ENCODE measurements at places on chromosomes 13 and 19.

GRCh38 chr19:35353635-35354034 lies 4.6 kb upstream of the FFAR3 start:
- no peak for DNase-seq

- peak; percentile 48 for DNase-seq
Measured at GRCh38 chr13:80276371-80277289, 64.3 kb downstream of the SPRY2 start.

DNA sequence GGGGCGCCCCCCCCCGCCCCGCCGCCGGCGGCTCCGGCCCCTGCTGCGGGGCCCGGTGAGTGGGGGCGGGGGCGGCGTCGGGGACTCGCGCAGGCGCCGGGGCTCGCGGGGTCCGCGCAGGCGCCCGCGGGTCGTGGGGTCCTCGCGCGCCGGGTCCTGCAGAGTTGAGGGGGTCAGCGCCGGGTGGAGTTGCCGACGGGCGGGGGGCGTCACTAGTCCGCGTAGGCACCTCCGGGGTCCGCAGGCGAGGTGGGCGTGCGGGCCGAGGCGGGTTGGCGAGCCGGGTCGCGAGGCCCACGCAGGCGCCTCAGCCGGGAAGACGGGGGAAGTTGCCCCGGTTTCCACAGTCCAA lies 365 bp downstream of the PPP6R1 start:
- peak; percentile 22 for DNase-seq

GRCh38 chr19:49340069-49340864 lies 5.1 kb downstream of the CD37 start:
- no peak for DNase-seq

- DNase-seq = no peak
Measured at GRCh38 chr19:3099347-3100145, 5.4 kb downstream of the GNA11 start.

DNA sequence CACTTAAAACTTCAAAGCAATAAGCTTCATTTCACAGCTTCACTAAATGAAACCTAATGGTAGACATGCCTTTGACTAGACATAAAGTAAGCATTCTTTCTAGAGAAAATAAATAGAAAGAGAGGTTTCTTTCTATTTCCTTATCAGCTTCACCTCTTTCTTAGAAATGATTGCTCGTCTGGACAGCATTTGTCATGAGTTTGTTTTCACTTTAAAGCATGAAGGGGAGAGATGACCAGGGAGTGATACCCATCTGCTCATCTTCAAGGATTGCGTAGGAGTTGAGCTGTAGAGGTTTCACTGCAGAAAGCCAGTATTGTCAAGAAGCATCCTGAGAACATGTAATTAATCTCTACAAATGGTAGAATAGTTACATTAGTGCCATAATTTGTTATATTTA lies 61.3 kb downstream of the COL4A2 start:
- DNase-seq = no peak

DNA sequence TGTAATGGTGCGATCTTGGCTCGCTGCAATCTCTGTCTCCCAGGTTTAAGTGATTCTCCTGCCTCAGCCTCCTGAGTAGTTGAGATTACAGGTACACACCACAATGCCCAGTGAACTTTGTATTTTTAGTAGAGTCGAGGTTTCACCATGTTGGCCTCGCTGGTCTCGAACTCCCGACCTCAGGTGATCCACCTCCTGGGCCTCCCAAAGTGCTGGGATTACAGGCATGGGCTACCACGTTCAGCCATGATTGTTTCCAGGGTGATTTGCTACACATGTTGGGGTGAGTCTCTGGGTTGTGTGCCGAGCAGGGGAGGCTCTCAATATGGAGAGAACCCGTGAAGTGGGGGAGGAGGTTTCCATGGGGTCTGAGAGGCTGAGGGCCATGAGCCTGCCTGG lies 24.8 kb upstream of the CEACAM21 start:
- no peak for DNase-seq

- DNase-seq = no peak
Measured at GRCh38 chr13:94829837-94830365, 117.6 kb upstream of the SOX21 start.
